Urinary bladder (tissue), 4 donors: ENCODE measurements at places on chromosomes 7 and 10. TPM values are rescaled to one million over a fixed set of nuclear protein-coding genes. Genes with fewer than 3 reads are reported as not detected.

- DNase-seq: no peak
Measured at GRCh38 chr10:74624501-74624900, 201.9 kb upstream of the KAT6B start.

DNA sequence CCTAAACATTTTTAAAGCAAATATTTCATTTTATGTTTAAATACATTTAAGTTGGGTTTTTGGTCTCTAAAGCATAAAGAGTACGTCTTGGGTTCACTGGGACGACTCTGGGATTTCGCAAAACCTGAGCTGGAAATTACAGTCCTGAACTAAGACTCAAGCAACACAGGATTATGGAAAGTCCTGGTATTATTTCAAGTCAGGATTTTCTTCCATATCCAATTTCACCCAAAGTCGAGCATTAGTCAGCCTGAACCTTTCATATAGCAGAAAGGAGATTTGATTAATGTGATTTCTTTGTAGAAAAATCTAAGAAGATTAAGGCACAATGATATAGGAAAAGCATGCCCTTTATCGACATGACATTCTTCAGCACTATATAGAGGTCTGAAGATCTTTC lies 100.0 kb downstream of the MTERF1 start:
- DNase-seq: no peak

GRCh38 chr7:23470330-23471105 lies at the start of gene IGF2BP3:
Gene IGF2BP3 (minus strand): TSS chr7:23470491. CDS start chr7:23470110, 381 bp downstream.
- peak; percentile 95 for DNase-seq

DNA sequence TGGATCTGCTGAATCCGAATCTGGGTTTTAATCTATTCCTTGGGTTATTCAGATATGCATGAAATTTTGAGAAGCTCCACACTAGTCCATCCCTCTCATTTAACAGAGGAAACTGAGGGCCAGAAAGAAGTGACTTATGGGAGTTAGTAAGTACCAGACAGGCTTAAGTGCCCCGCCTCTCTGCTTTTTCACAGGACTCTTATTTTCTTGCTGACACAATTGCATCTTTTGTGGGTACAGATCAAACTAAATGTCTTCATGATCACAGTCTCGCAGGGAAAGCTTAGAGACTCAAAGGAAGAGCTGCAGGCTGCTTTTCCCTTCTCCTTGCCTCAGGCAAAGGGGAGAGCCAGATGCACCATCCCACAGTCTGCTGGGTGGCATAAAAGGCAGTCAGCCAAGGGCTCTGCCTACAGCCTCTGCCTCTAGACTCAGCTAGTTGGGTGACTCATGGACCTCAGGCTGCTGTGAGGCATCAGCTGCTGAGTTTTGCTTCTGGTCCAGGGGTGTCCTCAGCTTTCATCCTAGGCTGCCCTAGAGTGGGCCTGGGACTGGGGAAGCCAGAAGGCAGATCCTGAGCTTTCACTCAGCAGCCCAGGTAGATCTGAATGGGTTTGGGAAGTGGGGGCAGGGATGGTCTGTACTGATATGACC lies 11.6 kb downstream of the GOLGA7B start:
- DNase-seq: no peak

GRCh38 chr10:17023386-17024298 lies 106.0 kb downstream of the CUBN start:
- no peak for DNase-seq

The C10orf95 gene
- total RNA-seq: not detected

The CLRN3 gene
- total RNA-seq: 0.42 TPM

The KCNMA1 gene
- 105 TPM for total RNA-seq

The UTF1 gene
- total RNA-seq: not detected

The LIPN gene
- not detected for total RNA-seq

The APBB1IP gene
- total RNA-seq: 4.1 TPM

The ZNHIT1 gene
- total RNA-seq: 59.5 TPM

The THNSL1 gene
- 10.9 TPM for total RNA-seq
